ENCODE measurements at places on chromosomes 16 and 17. TPM values are rescaled to one million over a fixed set of nuclear protein-coding genes. Genes with fewer than 3 reads are reported as not detected.

DNA sequence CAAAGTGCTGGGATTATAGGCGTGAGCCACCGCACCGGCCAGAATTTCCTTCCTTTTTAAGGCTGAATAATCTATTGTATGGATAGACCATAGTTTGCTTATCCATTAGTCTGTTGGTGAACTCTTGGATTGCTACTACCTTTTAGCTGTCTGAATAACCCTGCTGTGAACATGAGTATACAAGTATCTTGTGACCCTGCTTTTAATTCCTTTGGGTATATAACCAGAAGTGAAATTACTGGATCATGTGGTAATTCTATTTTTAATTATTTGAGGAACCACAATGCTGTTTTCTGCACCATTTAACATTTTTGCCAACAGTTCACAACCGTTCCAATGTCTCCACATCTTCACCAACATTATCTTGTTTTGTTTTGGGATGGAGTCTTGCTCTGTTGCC is 4.6 kb upstream of the OTOA start:
- no peak for DNase-seq

DNA sequence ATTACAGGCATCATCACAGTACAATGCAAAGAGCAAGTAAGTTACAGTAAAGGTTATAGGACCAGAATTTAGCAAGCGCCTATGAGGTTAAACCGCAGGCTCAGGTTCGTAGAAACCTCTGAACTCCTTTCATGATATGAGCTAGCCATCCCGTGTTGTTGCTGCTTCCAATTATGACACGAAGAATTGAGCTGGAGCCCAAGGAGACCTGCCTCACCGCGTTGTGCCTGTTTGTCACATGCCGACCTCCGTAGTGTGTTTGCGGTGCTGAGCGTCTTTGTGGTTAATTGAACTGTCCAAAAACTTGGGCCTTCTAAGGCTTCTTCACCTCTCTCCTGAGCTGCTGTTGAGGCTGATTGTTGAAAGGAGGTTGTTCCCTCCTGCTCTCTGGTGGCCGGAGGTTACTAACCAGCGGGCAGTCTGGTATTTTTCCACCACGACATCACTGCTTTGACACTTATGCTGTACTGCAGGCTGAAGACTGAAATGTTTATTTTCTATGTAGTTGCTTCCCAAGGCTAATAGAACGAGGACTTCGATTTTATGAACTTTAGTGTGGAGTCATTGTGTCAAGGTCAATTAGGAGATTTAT is 67.5 kb downstream of the SEC14L1 start:
- no peak for DNase-seq

DNA sequence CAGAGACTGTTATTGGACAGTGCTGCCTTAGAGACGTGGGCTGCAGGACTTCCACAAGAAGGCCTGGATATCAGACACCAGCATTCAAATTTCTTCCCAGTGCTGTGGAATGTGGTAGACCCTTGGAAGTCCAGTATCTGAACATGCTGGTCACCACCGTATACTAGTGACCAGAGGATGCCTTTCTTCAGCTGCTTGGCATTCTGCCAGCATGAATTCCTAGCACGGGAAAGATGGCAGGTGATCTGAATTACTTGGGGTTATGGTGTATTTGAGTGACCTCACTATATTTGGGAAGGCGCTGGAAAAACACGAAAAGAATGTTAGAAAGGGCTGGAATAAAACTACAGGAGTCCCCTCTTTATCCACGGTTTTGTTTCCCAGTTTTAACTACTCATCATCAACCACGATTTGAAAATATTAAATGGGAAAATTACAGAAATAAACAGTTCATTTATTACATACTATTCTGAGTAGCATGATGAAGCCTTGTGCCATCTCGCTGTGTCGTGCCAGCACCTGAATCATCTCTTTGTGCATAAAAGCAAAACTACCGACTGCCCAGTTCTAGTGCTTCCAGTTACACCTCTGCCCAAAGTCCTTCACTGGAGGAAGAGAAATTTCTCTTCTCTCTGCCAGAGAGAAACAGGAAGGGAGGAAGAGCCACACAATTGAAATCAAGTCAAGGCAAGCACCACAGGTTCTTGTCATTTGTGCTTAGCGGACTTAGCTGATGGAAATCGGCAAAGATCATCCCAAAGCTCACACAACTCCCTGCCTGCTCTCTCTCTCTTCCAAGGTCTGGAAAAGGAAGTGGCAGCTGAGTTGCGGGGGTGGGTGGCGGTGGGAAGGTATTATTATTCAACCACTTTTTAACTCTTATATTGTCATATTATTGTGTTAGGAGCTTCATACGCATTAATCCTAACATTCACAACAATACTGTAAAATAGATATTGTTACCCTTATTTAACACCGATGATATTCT is 1.4 kb upstream of the CHST4 start:
- no peak for DNase-seq

DNA sequence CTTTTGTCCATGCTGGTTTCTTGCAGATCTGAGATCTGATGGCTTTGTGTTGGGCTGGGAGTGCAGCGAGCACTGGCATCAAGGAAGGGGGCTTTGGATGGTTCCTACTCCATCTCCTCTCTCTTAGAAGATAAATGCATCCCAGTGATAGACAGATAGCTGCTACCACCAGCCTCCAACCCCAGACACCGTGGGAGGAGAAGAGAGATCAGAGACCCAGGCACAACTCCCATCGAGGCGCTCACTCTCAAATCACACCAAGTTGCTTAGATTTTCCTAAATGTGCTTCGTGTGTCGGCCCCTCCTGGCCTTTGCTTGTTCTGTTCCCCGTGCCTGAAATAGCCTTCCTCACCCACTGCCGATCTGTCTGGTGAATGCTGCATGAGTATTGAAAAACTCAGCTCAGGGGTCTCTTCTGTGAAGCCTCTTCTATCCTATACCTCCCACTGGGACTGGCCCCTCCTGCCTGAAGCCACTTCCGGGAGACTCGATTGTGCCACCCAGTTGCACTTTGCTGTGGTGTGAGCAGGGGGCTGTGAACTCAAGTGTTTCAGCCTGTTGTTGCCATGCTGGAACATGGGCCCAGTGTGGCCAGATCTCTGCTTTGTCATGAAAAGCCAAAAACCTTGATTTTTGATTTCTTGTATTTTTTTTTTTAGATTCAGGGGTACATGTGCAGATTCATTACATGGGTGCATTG is 242.7 kb downstream of the GSG1L start:
- DNase-seq = no peak

GRCh38 chr16:69865701-69866100 is 85.4 kb upstream of the CLEC18A start:
- DNase-seq = no peak

DNA sequence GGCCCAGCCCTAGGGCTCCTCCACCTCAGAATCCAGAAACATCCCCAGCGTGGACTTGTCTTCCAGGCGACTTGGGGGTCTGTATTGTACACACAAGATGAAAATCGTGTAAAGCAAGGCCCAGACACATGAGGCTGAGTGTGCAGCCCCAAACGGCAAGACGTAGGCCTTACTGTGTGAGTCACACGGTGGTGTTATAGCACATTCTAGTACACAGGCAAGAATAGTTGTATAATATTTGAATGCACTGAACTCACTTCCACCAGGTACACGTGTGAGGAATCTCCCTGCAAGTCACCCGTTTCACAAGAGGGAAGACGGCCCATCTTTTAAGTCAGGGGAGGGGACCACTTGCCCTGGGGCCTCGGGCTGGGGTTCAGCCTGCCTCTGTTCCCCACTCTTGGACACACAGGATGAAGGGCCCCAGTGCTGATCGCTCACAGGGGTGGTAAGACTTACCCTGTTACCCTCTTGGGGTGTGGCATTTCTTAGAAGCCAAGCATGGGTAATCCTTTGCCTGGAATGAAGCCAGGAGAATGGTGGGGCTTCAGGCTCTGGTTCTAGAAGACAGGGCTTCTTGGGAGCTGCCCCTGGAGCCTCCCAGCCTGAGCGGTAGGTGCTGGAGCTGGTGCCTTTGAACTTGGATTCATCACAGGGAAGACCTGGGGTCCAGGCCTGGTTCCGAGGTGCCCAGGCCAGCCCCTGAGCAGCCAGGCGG is 71.3 kb downstream of the SREBF1 start:
- DNase-seq = no peak

DNA sequence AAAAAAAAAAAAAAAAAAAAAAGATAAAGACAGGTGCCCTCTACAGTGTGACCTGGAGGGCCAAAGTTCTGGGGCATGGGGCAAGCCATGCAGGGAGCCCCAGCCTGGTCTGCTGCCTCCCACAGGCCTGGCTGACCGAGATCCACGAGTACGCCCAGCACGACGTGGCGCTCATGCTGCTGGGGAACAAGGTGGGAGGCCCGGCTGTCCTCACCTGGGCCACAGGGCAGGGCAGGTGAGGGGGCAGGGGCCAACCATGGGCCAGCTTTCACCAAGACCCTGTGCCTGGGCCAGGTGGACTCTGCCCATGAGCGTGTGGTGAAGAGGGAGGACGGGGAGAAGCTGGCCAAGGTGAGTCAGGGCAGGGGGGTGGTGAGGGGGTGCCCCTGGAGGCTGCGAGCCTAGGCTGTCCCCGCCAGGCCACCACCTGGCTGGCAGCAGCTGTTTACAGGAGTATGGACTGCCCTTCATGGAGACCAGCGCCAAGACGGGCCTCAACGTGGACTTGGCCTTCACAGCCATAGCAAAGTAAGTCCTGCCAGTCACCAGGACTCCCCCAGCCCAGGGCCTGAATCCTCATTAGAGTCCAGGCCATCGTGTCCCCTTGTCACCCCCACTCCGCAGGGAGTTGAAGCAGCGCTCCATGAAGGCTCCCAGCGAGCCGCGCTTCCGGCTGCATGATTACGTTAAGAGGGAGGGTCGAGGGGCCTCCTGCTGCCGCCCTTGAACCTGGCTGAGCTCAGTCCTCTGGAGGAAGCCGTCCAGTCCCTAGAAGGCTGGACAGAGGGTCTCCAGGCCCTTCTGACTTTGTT is 2.7 kb upstream of the TRAF7 start:
- DNase-seq = peak; percentile 55

- DNase-seq = peak; percentile 84
Measured at GRCh38 chr16:27374804-27375425, 27.1 kb upstream of the IL21R start.

- DNase-seq = no peak
Measured at GRCh38 chr17:4475463-4475862, 23.2 kb upstream of the SPNS2 start.

- DNase-seq = no peak
Measured at GRCh38 chr16:3949946-3950342, 69.4 kb upstream of the CREBBP start.

DNA sequence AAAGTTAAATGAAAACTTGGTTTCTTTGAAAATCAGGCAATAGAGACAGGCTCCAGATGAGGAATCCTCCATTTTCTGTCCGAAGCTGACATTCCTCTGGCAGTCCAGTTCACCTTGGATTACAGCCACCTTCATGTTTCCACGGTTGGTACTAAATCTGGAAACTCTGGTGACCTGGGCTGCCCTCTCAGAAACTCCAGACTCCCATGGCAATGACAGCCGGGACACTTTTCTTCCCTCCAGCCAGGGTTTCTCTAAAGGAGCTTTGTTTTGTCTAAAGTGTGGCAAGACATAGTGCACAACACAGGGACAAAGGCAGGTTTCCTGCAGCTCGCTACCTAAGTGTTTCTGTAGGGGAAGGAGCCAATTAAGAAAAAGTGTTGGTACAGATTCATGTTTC is 36.0 kb downstream of the CLUAP1 start:
- DNase-seq = no peak

GRCh38 chr16:12025472-12025871 is 48.9 kb downstream of the SNX29 start:
- peak; percentile 4 for DNase-seq

DNA sequence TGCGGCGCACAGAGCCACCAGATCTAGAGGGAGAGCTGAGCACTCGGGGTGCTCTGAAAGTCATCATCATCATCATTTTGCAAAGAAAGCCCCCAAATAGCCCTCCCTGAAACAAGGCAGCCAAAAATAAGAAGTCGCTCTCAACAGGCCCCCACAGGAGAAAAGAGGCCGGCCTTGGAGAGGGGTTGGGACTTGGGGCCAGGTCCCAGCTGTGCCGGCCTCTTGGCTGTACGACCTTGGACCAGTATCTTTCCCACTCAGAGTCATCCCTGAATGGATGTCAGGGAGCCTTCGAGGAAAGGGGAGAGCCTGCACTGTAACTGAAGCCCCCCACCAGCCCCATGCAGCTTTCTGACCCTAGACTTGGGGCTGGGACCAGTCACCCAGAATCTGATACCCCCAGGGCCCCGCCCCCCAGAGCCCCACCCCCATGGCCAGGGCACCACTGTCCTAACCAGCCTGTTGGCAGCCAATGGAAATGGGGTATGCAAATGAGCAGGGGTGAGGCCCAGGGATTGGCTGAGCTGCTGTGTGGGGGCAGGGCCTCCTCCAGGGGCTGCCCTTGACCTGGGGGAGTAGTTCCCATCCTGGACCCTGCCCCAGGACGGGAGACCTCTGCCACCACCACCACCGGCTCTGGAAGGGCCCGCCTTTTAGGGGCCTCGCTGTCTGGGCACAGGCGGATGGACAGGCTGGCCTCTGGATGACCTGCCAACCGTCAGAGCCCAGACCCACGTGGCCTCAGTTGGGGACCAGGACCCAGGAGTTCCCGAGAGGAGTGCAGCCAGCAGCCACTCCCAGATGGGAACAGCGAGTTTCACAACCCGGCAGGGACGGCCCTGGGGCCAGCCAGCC is 15.4 kb downstream of the ZFPM1 start:
- no peak for DNase-seq

GRCh38 chr16:64250866-64251265 is 871.0 kb downstream of the CDH11 start:
- no peak for DNase-seq

- DNase-seq = no peak
Measured at GRCh38 chr16:73066927-73067670, 19.2 kb upstream of the ZFHX3 start.

DNA sequence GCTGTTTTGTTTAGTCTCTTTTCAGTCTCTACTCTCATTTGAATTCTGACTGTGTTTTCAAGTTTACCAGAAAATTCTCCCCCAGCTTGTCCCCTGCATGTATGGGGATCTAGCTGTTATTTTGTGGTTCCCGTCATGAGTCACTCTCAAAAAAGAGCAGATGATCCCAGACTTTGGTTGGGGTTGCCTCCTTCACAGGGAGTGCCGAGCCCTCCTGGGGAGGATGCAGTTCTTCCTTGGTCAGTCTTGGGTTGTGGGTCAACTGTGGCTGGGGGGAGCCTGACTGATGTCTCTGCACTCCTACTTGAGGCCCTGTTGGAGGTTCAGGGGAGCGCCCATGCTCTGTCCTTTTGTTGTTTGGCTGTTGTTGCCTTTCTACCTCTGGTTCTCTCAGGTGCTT is 37.7 kb downstream of the EPN2 start:
- no peak for DNase-seq

GRCh38 chr17:3770466-3770865 is 30.5 kb downstream of the ITGAE start:
- DNase-seq = no peak

- peak; percentile 9 for DNase-seq
Measured at GRCh38 chr16:83713597-83713996, 94.2 kb upstream of the HSBP1 start.

- no peak for DNase-seq
Measured at GRCh38 chr17:68248199-68248825, 469 bp downstream of the AMZ2 start.

The EFCAB5 gene
- total RNA-seq = 0.51 TPM

The PRAC2 gene
- not detected for total RNA-seq

The NPIPB9 gene
- not detected for total RNA-seq

The TEX19 gene
- total RNA-seq = 1.1 TPM

The PITPNM3 gene
- 3.6 TPM for total RNA-seq

The AXIN2 gene
- 58.9 TPM for total RNA-seq

The CD68 gene
- total RNA-seq = 6.6 TPM

The ATP1B2 gene
- not detected for total RNA-seq
